ENCODE measurements at places on chromosomes 16 and 17. TPM values are rescaled to one million over a fixed set of nuclear protein-coding genes. Genes with fewer than 3 reads are reported as not detected.

The SLC5A11 gene
- total RNA-seq: not detected

The SPATA33 gene
- total RNA-seq: 3.2 TPM

The RUNDC3A gene
- total RNA-seq: 14.1 TPM

The RMI2 gene
- total RNA-seq: 6.8 TPM

The PPL gene
- total RNA-seq: 304 TPM

The KRTAP2-3 gene
- total RNA-seq: 0.64 TPM

The LRRC75A gene
- 0.99 TPM for total RNA-seq

The TP53TG3C gene
- not detected for total RNA-seq

- no peak for DNase-seq
Measured at GRCh38 chr17:948284-948852, 31.2 kb downstream of the NXN start.

GRCh38 chr16:58121132-58121531 lies 8.0 kb downstream of the CFAP20 start:
- no peak for DNase-seq

- no peak for DNase-seq
Measured at GRCh38 chr17:36934692-36935630, 2.3 kb upstream of the LHX1 start.

DNA sequence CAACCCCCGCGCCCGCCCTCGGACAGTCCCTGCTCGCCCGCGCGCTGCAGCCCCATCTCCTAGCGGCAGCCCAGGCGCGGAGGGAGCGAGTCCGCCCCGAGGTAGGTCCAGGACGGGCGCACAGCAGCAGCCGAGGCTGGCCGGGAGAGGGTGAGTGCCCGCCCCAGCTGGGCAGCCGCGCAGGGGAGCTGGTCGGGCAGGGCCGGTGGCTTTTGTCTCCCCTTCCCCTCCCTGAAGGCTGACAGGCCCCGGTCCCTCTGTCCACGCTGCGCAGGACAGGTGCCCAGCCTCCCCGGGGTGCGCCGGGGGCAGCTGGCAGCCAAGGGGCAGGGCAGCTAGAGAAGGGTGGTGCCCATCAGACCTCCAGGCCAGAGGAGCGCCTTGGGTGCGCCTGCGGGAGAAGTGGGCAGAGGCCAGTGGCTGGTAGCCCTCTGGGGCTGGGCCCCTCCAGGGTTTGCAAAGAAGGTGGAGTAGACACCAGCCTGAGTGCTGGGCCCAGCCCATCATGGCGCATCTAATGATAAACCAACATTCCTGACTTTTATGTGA lies 278 bp downstream of the ITGB4 start:
- DNase-seq: peak; percentile 69

GRCh38 chr16:64280317-64280716 lies 841.5 kb downstream of the CDH11 start:
- no peak for DNase-seq

DNA sequence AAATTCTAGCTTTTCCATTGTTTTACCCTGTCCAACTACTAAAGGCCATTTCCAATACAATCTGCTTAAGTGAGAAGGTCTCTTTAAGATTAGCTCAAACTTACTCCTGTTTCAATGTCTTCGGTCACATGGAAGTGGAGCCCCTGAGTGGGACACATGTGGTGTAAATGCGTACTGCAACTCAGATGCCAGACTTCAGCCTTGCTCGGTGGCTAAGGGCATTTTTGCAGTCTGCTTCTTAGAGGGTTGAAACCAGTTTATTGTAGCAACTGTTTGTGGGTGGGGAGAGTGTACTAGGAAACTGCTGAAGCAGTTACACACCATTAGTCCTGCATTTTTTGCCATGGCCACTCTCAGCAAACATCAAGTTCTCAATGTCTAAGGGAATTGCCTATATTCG lies 140.6 kb downstream of the PARN start:
- DNase-seq: no peak

DNA sequence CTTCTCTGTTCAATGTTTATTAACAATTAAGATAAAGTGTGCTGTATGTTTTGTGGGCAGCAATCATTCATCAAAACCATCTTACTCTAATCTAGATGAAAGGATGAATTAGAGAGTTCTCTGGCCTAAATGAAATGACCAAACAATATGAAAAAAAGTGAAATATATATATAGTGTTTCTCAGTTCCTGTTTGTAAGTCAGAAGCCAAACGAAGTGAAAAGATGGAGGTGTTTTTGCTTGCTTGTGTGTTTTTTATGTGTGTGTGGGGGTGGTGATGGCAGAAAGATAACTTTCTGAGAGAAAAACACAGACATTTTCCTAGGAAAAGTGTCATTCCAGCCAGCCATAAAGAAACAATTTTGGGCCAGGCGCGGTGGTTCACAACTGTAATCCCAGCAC lies 138.6 kb downstream of the CDH8 start:
- no peak for DNase-seq

DNA sequence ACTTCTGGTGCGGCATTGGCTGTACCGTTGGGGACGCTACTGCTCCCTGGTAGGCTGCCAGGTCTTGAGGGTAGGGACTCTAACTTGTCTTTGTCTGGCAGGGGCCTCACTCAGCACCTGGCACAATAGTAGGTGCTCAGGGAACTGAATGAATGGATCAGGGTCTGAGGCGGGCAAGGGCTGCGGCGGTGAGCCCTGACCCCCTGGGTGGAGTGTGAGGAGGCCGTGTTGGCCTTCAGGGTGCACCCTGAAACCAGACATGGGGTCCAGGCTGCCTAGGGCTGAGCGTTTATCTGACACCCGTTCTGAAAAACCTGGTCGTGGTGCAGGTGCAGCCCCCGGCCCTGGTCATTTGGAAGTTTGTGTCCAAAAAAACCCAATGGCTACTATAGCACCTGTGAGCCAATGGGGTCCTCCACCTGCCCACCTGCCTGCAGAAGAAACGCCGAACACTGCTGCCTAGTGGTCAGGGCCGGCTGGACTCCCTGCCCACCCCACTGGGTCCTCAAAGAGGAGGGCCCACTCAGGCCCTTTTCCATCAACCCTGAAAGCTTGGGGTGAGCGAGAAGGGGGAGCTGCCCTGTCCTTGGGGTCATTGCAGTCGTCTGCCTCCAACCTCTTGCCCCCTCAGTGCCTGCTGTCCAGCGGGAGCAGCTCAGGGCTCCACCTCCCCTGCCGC lies 4.9 kb upstream of the ATP6V0C start:
- DNase-seq: no peak

DNA sequence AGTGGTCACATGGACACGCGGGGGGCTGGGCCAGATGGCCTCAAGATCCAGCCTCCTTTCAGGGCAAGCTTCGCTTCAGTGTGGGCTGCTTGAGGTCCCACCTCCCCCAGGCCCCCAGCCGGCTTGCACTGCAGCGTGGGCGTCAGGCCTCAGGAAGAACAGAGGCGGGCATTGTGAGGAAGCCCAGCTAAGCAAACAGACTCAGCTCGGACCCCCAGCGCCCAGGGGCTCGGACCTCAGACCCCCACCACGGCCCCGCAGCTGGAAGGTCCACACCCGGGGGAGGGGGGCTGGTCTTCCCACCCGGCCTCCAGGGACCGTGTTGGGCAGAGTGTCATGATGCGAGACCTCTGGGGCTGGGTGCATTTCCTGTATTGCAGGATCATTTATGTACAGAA lies 24.7 kb upstream of the ZNF469 start:
- DNase-seq: no peak

DNA sequence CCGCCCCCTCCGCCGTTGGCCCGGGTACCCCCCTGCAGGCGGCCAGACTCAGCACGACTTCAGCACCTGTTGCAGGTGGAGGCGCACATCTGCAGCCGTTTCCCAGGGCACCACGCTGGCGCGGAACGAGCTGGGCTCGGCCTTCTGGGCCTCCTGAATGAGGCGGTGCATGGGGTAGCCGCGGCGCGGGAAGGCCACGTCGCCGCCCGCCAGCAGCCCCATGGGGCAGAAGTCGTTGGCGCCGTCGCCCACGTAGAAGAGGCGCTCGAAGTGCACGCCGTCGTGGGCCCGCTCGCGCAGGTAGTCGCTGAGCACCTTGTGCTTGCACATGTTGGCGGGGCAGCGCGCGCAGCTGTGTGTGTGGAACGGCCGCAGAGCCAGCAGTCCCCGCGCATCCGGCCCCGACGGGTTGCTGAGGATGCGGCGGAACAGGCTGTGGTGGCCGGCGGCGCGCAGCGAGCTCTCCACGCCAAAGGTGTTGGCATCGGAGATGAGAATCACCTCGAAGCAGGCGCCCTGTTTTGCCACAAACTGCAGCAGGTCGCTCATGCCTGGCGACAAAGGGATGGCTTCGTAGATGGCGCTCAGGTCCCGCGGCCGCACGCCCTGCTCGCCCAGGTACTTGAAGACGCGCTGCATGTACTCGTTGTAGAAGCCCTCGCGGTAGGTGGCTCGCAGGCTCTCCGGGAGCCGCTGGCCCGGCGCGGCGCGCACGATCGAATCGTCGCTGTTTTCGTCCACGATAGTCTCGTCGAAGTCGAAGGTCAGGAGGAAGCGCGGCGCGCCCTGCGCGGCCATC lies 6.2 kb downstream of the PHOSPHO1 start:
- no peak for DNase-seq

DNA sequence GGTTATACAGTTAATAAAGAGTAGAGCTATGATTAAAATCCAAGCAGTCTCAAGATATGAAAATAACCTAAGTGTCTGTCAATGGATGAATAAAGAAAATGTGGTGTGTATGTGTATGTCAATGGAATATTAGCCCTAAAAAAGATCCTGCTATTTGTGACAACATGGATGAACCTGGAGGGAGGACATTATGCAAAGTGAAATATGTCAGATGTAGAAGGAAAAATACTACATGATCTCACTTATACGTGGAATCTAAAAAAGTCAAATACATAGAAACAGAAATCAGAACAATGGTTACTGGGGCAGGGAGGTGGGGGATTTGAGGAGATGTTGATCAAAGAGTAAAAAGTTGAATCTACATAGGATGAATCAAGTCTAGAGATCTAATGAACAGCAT lies 20.4 kb downstream of the BRIP1 start:
- DNase-seq: no peak

DNA sequence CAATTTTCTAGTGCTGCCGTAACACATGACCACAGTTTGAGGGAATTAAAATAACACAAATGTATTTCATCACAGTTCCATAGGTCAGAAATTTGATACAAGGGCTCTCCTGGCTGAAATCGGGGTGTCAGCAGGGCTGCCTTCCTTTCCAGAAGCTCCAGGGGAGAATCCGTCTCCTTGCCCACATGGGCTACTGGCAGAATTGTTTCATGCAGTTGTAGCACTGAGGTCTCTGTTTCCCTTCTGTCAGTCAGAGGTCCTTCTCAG lies 20.5 kb downstream of the EIF4A3 start:
- peak; percentile 23 for DNase-seq

GRCh38 chr16:56116577-56116964 lies 74.7 kb upstream of the GNAO1 start:
- DNase-seq: no peak

- no peak for DNase-seq
Measured at GRCh38 chr16:6611535-6611934, 721.1 kb upstream of the RBFOX1 start.

GRCh38 chr16:78695391-78695790 lies 595.9 kb downstream of the WWOX start:
- DNase-seq: no peak

DNA sequence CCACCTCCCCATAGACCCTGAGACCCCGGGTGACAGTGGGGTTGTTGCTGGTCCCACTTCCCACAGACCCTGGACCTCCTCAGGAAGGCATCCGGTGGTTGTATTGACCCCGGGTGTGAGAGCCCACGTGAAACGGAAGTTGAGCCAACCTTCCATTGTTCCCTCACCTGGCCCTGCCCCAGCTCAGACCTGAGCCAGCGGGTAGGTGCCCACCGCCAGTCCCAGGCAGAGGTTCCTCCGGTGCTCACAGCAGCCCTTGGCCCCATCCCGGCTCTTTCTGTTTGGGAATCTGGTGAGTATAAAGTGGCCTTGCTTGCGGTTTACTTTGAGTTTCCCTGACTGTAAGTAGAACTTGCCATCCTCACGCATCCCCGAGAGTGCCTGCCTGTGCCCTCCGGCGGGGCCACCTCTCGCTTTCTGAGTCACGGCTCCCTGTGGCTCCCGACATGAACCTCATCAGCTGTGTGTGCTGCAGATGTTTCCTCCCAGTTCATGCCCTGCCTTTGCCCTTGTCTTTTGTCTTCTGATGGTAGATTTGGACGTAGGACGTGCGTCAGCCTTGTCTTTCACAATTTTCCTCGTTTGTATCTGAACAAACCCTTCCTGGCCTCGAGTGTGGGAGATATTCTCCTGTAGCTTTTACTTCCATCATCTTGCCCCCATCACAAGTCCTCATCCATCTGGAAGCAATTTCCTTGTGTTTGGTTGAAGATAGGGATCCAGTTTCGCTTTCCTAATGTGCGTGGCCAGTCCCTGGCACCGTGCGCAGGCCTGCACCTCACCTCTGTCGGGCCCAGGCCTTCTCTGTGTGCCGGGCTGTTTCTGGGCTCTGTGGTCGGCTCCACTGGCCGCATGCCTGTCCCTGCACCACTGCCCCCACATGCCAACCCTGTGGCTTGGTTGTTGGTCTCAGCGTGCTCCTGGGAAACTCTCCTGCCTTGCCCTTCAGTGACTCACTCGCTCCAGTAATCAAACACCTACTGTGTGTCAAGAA lies 76.0 kb downstream of the METRNL start:
- peak; percentile 92 for DNase-seq

- no peak for DNase-seq
Measured at GRCh38 chr16:68826652-68827051, 16.7 kb upstream of the TANGO6 start.

DNA sequence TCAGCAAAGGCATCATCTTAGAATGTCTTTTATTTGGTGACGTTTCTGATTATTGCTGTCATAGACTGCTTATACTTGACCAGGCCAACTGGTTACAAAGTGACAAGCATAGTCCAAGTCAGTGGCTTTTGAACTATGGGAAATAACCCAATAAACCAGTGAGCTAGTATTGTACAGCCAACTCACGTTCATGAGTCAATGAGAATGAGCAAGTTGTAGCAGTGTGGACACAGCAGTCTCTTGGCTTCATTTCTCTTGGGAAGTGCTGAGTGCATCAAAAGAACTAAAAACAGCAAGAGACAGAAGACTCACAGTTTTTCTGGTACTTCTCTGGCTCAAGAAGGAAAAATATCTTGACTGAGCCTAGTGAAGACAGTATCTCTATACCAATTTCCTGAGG lies 36.9 kb upstream of the CRISPLD2 start:
- no peak for DNase-seq
